ENCODE measurements at places on chromosomes 13 and 19.

- DNase-seq = no peak
These were observed 2743.3 kb upstream of the PCDH20 start for GRCh38 chr13:64158908-64159307.

DNA sequence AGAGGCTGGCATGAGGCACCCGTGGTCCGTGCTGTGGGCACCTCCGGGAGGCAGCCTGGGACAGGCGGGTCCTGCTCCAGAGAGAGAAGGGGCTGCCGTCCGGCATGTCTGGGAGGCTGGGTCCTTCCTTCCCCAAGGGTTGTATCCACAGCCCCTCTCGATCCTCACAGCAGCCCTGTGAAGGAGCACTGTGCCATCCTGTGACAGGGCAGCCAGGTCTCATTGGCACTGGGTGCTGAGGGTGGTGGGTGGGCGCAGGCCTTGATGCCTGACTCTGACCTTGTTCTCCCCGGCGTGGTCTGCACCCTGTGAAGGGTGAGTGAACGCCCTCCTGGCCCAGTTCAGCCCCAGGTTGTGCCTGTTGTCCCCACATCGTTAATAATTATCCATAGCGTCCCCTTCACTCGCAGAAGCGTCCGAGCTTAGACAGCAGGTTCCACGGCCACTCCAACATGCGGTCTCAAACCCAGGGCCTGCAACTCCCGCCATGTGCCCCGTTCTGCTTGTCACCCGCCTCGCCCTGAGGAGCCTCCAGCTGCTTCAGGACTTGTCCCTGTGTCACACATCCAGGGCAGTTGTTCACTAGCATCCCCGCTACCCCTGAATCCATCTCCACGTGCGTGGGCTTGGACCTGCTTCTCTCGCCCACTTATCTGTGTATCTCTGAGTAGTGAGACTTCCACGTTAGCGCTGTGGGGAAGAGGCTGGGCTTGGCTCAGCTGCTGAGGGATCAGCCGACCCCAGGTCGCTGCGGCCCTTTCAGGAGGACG lies 10.6 kb downstream of the ATP11A start:
- no peak for DNase-seq

GRCh38 chr13:33207615-33207961 lies 78.0 kb downstream of the STARD13 start:
- DNase-seq = no peak

- no peak for DNase-seq
These were observed 55.4 kb downstream of the INTS6 start for GRCh38 chr13:51397262-51397941.

DNA sequence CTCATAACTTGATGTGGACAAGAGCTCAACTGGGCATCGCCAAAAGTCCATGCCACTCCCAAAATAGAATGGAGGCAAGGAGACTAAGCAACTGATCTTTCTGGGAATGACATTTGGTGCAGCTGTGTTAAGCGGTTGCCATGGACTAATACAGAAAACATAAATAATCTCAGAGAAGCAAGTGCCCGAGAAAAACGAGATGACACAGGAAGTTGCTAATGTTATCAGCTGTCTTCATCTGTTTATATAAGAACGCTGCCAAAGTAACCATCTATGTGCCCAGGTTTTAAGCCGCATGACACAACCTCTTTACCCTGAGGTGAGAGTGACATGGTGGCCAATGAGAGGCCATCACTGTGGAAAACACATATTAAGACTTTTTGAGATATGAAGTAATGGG lies 54.9 kb upstream of the SACS start:
- DNase-seq = peak; percentile 98

- DNase-seq = no peak
These were observed 2018.0 kb upstream of the PCDH20 start for GRCh38 chr13:63433546-63434150.

DNA sequence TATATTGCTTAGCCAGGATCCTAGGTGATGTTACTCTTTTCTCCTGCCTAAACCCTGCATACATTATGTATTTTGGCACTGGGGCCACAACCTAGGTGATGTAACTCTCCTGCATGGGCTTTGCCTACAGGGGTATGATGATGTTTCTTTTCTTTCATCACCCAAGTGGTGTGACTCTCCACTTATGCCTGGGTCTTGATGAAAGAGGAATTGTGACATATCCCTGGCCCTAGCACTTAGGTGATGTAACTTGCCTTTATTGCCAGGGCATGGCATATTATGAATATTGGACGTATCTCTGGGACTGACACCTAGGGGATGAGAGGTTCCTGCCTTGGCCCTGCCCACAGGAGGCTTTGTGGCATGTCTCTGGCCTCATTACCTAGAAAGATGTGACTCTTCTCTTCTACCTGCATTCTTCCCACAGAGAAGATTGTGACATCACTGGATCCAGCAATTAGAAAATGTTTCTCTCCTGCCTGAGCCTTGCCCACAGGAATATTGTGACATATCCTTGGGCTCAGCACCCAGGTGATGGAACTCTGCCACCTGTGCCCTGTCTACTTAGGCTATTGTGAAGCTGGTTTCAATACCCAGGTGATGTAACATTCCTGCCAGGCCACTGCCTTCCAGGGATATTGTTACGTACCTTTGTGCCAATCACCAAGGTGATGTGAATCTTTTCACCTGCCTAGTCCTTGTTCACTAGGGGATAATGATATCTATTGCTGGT lies 27.3 kb upstream of the ZNF254 start:
- no peak for DNase-seq

DNA sequence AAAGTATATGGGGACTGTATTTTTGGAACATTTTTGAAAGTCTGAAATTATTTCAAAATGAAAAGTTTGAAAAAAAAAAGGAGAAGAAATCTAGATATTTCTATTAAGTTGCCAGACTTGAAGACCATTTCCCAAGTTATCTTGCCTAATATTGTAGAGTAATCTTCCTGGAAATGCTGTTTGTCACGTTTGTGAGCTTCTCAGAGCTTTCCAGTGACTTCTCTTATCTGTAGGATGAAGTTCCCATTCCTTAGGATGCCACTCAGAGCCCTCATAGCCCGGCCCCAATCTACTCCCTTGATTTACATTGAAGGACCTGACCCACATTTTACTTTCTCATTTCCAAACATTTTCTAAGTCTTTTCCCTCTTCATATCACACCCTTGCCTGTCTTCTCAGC lies 23.6 kb downstream of the CEACAM8 start:
- no peak for DNase-seq

GRCh38 chr19:30316000-30316491 lies 56.1 kb upstream of the ZNF536 start:
- DNase-seq = no peak

GRCh38 chr13:104943331-104943730 lies 1592.1 kb downstream of the EFNB2 start:
- DNase-seq = no peak

GRCh38 chr19:4089400-4089908 lies 22.8 kb upstream of the ZBTB7A start:
- no peak for DNase-seq

- no peak for DNase-seq
These were observed 55.0 kb downstream of the DCLK1 start for GRCh38 chr13:36076211-36076610.
